ENCODE measurements at places on chromosomes 6 and 20. TPM values are rescaled to one million over a fixed set of nuclear protein-coding genes. Genes with fewer than 3 reads are reported as not detected.

DNA sequence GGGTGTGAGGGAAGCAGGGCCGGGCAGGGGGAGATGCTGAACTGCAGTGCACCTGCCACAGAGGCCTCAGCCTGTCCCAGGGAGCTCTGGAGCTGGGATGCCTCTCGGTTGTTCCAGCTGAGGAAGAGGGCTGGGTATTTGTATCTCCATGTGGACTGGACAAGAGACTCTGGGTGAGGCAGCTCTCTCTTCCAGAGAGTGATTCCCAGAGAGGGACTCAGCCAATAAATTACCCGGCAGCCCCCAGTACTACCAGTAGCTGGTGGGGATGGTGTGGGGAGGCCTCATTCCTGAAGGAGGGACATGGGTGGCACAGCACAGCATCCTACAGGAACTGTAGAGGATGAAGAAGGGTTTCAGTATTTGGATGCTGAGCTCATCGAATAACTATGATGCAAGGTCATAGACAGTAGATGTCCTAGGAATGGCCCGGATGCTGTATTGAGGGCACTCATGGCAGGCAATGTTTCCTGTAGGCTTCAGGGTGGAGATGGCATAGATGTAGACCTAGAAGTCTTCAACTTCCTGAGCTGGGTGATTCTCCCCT, 1.4 kb downstream of the FGD2 start:
- H3K4me3 ChIP-seq, result peak overlapping the region; percentile 6
- H3K27me3 ChIP-seq, result no peaks in the 10 kb centered on the region
- no peak for DNase-seq
- H3K4me1 ChIP-seq, result no peaks in the 10 kb centered on the region

DNA sequence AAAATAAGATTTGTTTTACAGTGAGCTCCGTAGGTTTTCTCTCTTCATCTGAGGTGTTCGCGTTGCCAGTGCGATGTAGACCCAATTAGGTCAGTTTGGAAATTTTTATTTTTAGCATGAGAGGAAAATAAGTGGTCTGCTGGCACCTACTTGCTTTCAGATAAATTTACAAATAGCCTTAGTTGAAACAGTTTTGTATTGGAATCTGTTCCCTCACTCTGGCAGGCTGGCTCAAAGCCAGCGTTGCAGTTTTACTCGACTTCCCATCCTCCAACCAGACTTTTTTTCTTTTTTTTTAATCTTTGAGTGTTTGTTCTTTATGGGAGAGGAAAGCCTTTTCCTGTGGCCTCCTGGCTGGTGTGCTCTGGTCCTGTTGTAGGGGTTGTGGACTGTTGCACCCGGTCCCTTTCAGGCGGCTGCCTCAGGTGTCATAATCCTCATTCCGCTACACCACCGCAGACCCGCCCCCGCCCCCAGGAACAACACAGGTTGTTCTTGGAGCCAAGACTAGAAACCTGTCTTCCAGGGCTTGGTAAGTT, 46.7 kb downstream of the TIAM2 start:
- no peaks in the 10 kb centered on the region for H3K36me3 ChIP-seq
- H3K4me3 ChIP-seq, result no peak overlapping the region
- no peak overlapping the region for H3K27ac ChIP-seq
- H3K4me1 ChIP-seq, result peaks cover 3% of the 10 kb centered on the region
- DNase-seq, result no peak
- no peaks in the 10 kb centered on the region for H3K27me3 ChIP-seq

DNA sequence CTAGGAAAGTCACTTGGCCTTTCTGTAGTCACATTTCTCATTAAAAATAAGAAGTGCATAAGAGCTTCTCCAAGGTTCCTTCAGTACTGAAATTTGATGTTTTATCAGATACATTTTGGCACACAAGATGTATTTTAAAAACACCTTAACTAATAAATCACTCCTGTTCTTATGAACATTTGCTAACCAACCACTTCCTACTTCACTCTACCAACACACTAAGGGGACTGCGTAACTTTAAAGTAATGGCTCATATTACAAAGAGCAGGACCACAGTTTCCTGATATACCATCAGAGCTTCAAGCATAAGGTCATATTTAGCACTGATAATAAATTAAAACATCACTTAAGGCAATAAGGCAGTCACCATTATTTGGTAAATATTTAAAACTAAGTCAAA, 104.4 kb downstream of the RALGAPA2 start:
- no peak for DNase-seq
- H3K36me3 ChIP-seq, result peaks cover 34% of the 10 kb centered on the region
- H3K27ac ChIP-seq, result no peak overlapping the region
- H3K4me1 ChIP-seq, result no peaks in the 10 kb centered on the region

The HLA-DQB2 gene
- 1.9 TPM for polyA plus RNA-seq

GRCh38 chr6:2940010-2940850, 31.1 kb downstream of the SERPINB6 start:
- H3K4me1 ChIP-seq, result peaks cover 6% of the 10 kb centered on the region
- no peak overlapping the region for H3K4me3 ChIP-seq
- DNase-seq, result no peak

The MOXD1 gene
- 13.6 TPM for polyA plus RNA-seq

The DCBLD1 gene
- 14.2 TPM for polyA plus RNA-seq

DNA sequence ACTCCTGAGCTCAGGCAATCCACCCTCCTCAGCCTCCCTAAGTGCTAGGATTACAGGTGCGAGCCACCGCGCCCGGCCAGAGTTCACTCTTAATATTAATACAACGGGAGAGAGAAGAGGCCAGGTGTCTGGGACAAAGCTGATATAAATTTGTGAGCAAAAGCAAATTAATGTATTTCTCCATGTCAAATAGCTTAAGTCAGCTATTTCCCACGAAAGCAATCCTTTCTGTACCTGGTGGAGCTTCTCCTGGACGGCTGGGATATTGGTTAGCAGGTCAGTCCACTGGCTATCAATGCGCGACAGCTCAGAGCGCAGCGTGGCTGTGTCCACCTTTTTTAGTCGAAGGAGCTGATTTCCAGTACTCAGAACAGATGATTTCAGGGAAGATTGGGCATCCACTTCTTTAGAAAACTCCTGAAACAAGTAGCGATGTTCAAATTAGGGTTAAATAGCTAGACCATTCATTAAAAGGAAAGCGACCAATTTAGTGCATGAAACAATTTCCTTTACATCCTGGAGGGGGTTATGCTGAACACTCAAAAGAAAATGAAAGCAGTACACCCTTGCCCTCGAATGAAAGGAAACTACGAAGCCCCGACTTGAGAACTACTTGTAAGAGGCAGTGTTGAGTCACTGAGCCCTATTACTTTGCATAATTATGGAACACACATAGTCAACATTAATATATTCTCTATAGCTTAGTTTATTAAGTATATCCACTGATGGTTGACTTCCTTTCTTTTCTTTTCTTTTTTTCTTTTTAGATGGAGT, 403.4 kb downstream of the SYNE1 start:
- no peak for DNase-seq
- no peak overlapping the region for H3K27ac ChIP-seq
- H3K36me3 ChIP-seq, result peaks cover 33% of the 10 kb centered on the region
- H3K4me3 ChIP-seq, result no peak overlapping the region
- no peaks in the 10 kb centered on the region for H3K4me1 ChIP-seq

GRCh38 chr6:30100585-30101443, 12.1 kb downstream of the TRIM31 start:
- H3K36me3 ChIP-seq, result no peaks in the 10 kb centered on the region
- H3K4me3 ChIP-seq, result peak overlapping the region; percentile 49
- peaks cover 27% of the 10 kb centered on the region for H3K27me3 ChIP-seq
- peaks cover 58% of the 10 kb centered on the region for H3K4me1 ChIP-seq
- H3K27ac ChIP-seq, result peak overlapping the region; percentile 81

The PAQR8 gene
- 36.1 TPM for polyA plus RNA-seq

GRCh38 chr6:42250274-42250931, 32.7 kb upstream of the MRPS10 start:
- DNase-seq, result no peak
- no peak overlapping the region for H3K4me3 ChIP-seq
- no peaks in the 10 kb centered on the region for H3K4me1 ChIP-seq
- H3K27ac ChIP-seq, result no peak overlapping the region

GRCh38 chr20:45452238-45452637, 17.3 kb upstream of the WFDC2 start:
- no peak overlapping the region for H3K27ac ChIP-seq
- no peak for DNase-seq
- peaks cover 4% of the 10 kb centered on the region for H3K4me1 ChIP-seq
- no peaks in the 10 kb centered on the region for H3K27me3 ChIP-seq
- no peak overlapping the region for H3K4me3 ChIP-seq
- no peaks in the 10 kb centered on the region for H3K36me3 ChIP-seq

DNA sequence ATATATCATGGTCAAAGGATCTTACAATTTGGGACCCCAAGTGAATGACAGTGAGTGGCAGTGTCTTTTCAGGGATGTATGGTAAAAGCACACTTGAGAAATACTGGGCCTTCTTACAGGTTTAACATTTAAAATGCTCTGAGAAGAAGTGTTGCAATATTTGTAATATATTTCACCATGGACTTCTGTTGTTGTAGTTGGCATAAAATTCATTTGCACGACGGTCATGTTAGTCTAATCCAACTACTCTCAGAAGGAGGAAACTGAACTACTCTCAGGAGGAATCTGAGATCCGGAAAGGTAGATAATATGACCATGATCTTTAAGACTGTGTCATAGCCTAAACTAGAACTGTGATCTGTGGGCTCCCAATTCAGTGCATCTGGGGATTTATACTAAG, 700.1 kb downstream of the HDGFL1 start:
- DNase-seq, result no peak
- no peaks in the 10 kb centered on the region for H3K36me3 ChIP-seq
- H3K4me3 ChIP-seq, result no peak overlapping the region
- H3K4me1 ChIP-seq, result no peaks in the 10 kb centered on the region

DNA sequence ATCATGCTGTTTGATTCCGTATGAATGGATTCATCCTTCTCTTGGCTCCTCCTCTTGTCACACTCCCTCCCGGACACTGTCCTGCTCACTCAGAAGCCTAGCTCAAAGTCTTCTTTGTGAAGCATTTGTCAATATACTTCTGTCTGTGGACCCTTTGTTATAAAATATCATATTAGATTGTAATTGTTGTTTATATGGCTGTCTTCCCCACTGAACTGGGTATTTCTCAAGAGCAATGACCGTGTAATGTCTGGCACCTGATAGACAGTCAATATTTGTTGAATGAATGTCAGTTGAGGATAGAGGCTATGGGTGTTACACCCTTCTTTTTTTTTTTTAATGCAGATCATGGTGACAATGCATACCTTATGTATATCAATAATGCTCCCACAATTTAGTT, 335.3 kb downstream of the SOX4 start:
- DNase-seq, result no peak
- no peaks in the 10 kb centered on the region for H3K4me1 ChIP-seq
- H3K27me3 ChIP-seq, result no peaks in the 10 kb centered on the region
- no peak overlapping the region for H3K4me3 ChIP-seq
- no peaks in the 10 kb centered on the region for H3K36me3 ChIP-seq

GRCh38 chr6:43299338-43300293, 1.6 kb downstream of the SLC22A7 start:
- no peaks in the 10 kb centered on the region for H3K27me3 ChIP-seq
- no peak overlapping the region for H3K4me3 ChIP-seq
- peaks cover 28% of the 10 kb centered on the region for H3K4me1 ChIP-seq
- no peak for DNase-seq

- H3K27me3 ChIP-seq, result peaks cover 2% of the 10 kb centered on the region
- peaks cover 4% of the 10 kb centered on the region for H3K36me3 ChIP-seq
- H3K4me3 ChIP-seq, result no peak overlapping the region
- no peak for DNase-seq
- H3K4me1 ChIP-seq, result no peaks in the 10 kb centered on the region
- no peak overlapping the region for H3K27ac ChIP-seq
Observed at GRCh38 chr6:169235286-169235685, 18.4 kb downstream of the THBS2 start.

GRCh38 chr6:2523061-2523460, 227.7 kb downstream of the MYLK4 start:
- H3K4me1 ChIP-seq, result no peaks in the 10 kb centered on the region
- H3K36me3 ChIP-seq, result no peaks in the 10 kb centered on the region
- DNase-seq, result no peak
- H3K27me3 ChIP-seq, result no peaks in the 10 kb centered on the region
- H3K27ac ChIP-seq, result no peak overlapping the region
- H3K4me3 ChIP-seq, result no peak overlapping the region

GRCh38 chr20:63972312-63973159, 2.8 kb upstream of the ZNF512B start:
- no peak overlapping the region for H3K27ac ChIP-seq
- no peak for DNase-seq
- H3K36me3 ChIP-seq, result peaks cover 5% of the 10 kb centered on the region
- H3K27me3 ChIP-seq, result peaks cover 6% of the 10 kb centered on the region
- no peak overlapping the region for H3K4me3 ChIP-seq
- H3K4me1 ChIP-seq, result peaks cover 14% of the 10 kb centered on the region

GRCh38 chr6:157143890-157144798, 179.2 kb downstream of the TMEM242 start:
- no peak overlapping the region for H3K27ac ChIP-seq
- no peak for DNase-seq
- H3K4me3 ChIP-seq, result no peak overlapping the region
- H3K4me1 ChIP-seq, result no peaks in the 10 kb centered on the region
- H3K27me3 ChIP-seq, result no peaks in the 10 kb centered on the region

GRCh38 chr20:5737966-5738365, 12.2 kb upstream of the SHLD1 start:
- no peak for DNase-seq
- peaks cover 26% of the 10 kb centered on the region for H3K4me1 ChIP-seq
- no peaks in the 10 kb centered on the region for H3K27me3 ChIP-seq
- H3K27ac ChIP-seq, result no peak overlapping the region
- no peaks in the 10 kb centered on the region for H3K36me3 ChIP-seq
- H3K4me3 ChIP-seq, result no peak overlapping the region

- H3K27me3 ChIP-seq, result no peaks in the 10 kb centered on the region
- peaks cover 31% of the 10 kb centered on the region for H3K36me3 ChIP-seq
- no peak for DNase-seq
- no peak overlapping the region for H3K4me3 ChIP-seq
Observed at GRCh38 chr6:348860-349396, 42.6 kb upstream of the IRF4 start.

DNA sequence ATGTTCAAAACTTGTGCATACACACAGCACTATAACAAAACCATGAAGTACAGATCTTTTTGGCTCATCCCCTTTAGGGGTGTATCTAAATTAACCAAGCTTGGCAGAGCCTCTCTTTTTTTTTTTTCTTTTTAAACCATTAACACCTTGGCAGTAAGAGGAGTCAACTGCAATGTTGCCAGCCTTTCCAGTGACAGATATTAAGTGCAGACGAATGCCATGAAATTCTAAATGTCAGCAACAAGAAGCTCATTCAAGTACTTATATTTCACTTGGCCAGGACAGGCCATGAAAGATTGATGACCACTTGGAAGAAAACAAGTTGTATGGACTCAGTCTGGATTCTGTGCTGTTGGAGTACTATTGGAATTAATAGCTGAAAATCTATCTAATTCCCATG, 49.8 kb downstream of the SLC17A5 start:
- peaks cover 27% of the 10 kb centered on the region for H3K36me3 ChIP-seq
- H3K4me1 ChIP-seq, result no peaks in the 10 kb centered on the region
- no peak overlapping the region for H3K4me3 ChIP-seq
- no peak for DNase-seq
